CD4-positive, alpha-beta T cell treated with Interferon gamma for 1 hour (primary cell): ENCODE measurements at places on chromosomes 4 and X.

DNA sequence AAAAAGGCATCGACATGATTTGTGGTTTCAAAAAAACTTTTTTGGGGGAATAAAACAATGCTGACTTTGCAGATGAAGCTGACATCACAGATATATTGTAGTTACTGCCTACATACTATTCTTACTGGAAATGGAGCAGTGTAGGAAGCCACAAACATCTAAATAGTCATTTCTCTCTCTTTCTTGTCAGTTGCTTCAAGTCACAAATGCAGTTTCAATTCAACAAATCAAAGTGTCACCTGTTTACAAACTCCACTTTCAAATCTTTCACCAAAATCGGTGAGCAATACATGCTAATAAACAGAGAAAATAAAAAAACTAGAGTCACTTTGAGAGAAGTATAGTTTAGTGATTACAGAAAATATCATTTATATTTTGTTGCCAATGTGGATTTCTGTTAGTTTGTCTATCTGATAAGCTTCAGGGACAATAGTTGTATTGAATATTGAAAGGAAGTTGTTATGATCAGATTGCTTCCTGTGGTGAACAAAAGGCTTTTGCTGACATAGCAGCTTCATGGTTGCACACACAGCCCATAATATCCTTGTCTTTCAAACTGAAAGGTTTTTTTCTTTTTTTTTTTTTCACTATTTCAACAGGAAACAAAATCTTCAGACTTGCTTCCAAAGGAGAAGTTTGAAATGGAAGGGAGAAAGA, 49.7 kb upstream of the PTPN13 start:
- no peak for DNase-seq

DNA sequence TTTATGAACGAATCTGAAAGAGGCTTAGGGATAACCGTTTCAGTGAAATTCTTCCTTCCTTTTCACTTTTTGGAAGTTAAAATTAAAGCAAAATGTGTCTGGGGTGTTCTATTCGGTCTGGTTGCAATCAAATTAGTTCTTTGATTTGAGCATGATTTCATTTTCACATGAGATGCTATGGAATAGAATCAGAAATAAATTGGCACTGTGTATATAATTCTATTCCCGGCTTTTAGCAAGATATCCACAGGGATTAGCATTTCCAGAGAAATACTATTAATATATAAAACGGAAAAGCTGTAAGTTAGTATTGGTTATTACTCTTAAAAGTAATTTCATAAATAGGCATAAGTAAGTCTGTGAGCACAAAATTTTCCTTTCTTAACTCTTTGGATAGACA, 1676.8 kb upstream of the PCDH7 start:
- DNase-seq, result no peak

DNA sequence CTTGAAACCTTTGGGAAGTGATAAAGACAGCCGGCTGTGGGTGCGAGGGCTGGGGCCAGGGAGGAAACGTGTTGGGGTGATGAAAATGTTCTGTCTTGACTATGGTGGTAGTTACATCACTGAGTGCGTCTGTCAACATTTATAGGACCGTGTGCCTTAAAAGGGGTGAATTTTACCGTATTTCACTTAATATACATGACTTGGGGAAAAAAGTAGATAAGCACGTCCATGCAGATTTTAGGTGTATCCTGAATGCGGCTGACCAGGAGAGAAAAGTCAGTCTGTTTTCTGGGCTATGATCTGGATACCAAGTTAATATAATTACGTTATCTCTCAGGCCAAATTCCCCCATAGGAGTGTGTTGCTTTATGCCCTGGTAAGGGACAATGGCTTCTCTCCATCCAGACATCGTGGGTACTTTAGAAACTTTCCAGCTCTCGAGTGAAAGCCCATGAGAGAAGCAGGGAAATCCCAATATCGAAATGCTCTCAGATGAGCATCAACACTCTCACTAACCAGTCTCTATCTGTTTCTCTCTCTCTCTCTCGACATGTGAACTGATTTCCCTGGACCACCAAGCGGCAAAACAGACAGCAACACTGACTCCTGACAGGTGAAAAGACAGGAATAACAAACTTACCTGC, 71.5 kb downstream of the IRF2 start:
- no peak for DNase-seq

DNA sequence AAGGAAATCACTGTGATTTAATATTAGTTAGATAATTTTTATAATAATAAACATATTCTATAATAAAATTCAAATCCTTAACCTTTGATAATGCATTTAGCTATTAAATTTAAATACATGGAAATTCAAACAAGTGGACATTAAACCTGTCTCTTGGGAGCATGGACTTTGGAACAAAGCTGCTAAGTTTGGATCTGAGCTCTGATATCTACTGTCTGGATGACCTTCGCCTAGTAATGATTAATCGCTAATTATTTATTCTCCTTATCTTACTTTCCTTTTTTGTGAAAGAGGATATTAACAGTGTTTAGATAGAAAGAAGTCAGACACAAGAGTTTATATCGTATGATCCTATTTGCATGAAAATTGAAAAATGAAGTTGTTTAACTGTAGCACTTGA, 980.9 kb downstream of the FSTL5 start:
- DNase-seq, result no peak

- DNase-seq, result no peak
Observed at GRCh38 chrX:76109654-76110053, 63.2 kb upstream of the PBDC1 start.
